ENCODE measurements at places on chromosomes 6 and 20.
A peak's percentile ranks its signal among the peaks of the same experiment; 100 is the strongest.

DNA sequence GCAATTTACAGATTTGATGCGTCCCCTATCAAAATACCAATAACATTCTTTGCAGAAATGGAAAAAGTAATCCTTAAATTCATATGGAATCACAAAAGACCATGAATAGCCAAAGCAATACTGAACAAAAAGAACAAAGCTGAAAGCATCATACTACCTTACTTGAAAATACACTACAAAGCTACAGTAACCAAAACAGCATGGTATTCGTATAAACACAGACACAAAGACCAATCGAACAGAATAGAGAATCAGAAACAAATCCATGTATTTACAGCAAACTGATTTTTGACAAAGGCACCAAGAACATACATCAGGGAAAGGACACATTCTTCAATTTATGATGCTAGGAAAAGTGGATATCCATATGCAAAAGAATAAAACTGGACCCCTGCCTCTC lies 206.5 kb upstream of the PDE10A start:
- no peak for DNase-seq

DNA sequence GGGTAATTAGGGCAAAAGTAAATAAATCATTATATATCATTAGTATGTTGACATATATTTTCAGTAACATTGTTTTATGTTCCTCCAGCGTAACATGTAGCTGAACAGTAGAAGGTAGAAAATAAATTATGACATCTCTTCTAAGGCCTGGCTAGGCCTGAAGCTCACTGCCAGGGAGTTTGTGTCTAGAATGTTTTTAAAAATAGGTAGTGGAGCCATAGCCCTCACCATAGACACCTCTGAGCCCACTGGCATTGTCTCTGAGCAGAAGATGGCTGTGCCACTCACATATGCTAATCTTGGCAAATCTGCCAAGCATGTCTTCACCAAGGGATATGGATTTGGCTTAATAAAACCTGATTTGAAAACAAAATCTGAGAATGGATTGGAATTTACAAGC lies 21.3 kb downstream of the FUCA2 start:
- no peak for DNase-seq

DNA sequence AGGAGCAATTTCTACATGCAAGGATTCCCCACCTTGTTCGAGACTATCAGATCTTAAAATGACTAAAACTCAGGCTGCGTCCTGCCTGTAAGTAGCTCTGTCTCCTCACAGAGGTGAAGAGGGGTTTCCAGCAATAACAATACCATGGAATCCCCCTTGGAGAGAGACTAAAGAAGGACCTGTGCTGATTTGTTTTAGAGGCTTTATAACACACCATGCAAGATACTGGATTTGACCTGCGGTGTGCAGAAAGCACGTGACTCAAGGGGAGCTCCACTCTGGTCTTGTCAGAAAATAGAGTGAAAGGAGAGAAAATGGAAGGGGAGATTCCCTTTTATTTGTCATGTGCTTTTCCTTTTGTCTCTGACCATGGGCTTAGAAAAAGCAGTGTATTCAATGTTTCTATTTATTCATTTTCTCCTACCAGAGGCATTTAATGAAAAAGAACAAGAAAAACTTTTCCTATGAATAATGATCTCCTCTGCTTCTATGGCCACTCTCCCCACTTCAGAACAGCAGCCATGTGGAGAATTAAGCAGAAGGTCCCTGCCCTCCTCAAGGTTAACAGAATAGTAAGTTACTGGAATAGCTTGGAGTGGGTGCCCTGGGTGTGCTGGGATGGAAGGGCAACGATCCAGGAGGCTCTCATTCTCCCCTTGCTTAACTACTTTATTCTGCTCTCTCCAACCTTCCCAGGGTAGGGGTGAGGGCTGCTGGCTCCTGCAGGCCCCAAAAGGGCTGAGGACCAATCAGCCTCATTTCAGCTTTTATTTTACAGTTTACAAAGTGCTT lies 19.2 kb upstream of the MRPS10 start:
- DNase-seq, result peak; percentile 46

- DNase-seq, result no peak
These were observed 96.5 kb downstream of the ALDH8A1 start for GRCh38 chr6:134853111-134854055.

- DNase-seq, result no peak
These were observed 28.1 kb upstream of the SCGN start for GRCh38 chr6:25623879-25624278.

DNA sequence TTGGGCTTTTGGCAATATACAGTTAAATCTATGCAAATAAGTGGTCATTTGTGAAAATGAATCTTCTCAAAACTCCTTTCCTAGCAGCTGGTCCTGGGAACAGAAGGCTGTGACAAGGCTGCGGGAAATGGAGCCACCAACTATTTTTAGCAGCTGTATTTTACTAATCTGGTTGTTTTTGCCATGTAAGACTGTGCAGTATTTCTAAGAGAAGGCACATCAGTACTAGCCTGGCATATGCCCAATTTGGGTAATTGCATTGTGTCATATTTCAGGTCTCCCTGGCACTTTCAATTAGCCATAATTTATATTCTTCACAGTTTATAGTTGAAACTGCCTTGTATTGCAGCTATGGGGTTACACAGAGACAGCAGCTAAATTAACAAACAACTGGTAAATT lies 109.6 kb downstream of the MANEA start:
- no peak for DNase-seq

DNA sequence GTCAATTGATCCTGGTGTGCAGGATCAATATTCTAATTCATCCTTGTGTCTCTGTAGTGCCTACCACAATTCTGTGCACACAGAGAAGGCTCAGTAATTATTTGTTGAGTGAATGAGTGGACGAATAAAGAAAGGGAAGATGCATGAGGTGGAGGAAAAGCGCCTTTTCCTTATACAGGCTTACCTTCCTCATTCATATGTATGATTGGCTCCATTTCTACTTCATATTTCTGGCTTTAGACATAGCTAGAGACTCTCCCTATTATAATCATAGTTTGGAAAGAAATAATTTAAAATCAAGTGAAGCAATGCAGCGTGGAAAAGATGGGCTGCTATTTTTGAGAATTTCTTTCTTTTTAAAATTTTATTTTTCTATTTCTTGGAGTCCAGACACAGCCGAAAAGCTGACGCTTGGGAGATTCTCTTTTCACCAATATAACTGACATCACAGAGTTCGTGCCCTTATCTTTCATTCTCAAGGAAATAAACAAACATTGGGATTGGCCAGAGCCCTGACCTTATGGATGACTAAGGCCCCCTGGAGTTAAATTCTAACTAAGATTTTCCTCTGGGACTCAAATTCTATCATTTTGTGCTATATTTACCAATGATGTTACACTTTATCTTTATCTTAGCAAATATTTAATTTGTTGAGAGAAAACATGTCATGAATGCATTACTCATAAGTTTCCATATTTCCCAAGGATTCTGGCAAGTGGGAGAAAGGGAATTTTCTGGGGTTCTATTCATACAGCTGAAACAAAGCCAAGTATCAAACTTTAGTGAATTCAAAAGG lies 48.1 kb downstream of the PRL start:
- DNase-seq, result no peak

- peak; percentile 77 for DNase-seq
These were observed 402 bp downstream of the ZBTB12 start for GRCh38 chr6:31901415-31901952.

- DNase-seq, result no peak
These were observed 5.1 kb downstream of the MOCS1 start for GRCh38 chr6:39929039-39929732.

DNA sequence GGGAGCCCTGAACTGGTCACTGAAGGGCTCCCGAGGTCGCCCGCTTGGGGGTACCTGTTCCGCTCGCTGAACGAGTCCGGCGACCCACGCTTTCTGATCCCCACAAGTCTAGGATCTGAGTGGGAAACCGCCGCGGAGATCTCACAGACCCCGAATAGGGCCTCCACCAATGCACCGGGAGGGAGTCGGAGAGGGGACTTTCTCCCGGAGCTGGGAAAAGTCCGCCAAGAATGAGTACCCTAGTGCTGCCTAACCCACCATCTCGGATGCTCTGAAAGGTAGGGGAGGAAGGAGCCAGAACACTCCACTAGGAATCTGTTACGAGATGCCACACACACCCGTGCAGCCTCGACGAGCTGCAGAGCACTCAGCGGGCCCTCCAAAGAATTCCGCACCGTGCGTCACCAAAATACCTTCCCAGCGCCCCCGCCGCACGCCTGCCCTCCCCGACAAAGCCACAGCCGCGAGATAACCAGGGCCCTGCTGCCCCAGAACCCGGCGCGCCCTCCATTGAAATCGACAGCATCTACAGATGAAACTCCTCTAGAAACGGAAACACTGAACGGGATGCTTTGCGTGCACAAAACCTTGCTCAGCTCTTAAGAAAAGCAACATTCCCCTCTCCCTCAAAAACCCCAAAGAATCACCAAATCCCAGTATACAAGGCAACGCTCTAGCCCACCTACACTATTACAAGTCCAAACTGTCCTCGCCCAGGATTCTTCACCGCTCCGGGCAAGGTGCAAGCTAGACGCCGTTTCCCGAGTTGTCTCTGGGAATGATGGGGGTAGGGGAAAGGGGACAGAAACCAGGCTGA lies 686 bp downstream of the COL12A1 start:
- peak; percentile 18 for DNase-seq

GRCh38 chr6:55286824-55287223 lies 40.4 kb upstream of the GFRAL start:
- DNase-seq, result no peak

- no peak for DNase-seq
These were observed 51.8 kb downstream of the CYB5R4 start for GRCh38 chr6:83911278-83911677.

DNA sequence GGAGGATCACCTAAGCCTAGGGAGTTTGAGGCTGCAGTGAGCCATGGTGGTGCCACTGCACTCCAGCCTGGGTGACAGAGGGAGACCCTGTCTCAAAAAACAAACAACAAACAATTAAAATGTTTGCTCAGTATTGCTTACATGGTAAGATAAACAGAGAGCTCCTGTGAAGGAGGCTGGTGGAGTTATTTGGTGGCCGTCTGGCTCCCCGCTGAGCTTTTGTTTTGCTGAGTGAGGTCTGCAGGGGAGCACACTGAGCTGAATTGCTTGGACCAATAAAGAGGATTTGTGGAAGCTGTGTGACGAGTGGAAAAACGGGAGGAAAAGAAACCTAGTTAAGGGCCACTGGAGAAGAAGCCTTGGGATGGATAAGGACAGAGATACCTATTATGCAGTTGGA lies 41.1 kb upstream of the BMP6 start:
- DNase-seq, result no peak

DNA sequence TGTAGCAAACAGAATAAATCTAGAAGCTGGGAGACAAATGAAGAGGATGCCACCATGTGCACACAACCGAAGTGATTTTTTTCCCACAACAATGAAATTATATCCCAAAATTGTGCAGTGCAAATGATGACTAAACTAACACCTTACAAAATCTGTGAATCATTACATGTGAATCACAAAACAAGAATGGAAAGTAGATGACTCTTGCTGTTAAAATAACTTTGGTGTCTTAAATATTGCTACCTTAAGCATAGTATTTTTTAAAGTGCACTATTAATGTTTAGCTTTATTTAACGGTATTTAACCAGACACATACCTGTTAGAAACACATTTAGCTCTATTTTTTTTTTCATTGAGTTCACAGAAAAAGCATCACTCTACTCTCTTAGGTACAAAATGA lies 190.8 kb downstream of the TBC1D32 start:
- no peak for DNase-seq

- no peak for DNase-seq
These were observed 59.5 kb upstream of the PLN start for GRCh38 chr6:118488631-118489030.

- peak; percentile 61 for DNase-seq
These were observed 665 bp downstream of the RRAGD start for GRCh38 chr6:89411145-89412070.

- DNase-seq, result no peak
These were observed 391.2 kb downstream of the ADGRB3 start for GRCh38 chr6:69026243-69026642.
